ENCODE measurements at places on chromosomes 7 and 10. TPM values are rescaled to one million over a fixed set of nuclear protein-coding genes. Genes with fewer than 3 reads are reported as not detected.
A peak's percentile ranks its signal among the peaks of the same experiment; 100 is the strongest.

DNA sequence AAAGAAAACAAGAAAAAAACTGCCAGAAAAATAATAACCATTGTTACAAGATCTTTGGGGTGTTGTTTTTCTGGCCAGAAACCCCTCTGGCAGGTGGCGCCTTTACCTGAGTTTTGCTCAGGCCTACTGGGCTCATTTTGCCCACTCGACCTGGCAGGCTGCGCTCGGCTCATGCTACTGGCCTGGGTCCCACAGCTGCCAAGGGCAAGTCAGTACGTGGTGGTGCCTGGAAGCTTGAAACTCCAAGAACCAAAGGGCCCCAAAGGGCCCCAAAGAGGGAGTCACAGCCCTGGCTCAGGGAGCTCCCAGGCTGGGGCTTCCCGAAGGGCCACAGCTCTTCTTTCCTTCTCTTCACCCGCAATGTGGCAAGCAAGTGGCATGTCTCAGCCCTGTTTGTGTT lies 42.7 kb downstream of the CACUL1 start:
- no peak for DNase-seq

DNA sequence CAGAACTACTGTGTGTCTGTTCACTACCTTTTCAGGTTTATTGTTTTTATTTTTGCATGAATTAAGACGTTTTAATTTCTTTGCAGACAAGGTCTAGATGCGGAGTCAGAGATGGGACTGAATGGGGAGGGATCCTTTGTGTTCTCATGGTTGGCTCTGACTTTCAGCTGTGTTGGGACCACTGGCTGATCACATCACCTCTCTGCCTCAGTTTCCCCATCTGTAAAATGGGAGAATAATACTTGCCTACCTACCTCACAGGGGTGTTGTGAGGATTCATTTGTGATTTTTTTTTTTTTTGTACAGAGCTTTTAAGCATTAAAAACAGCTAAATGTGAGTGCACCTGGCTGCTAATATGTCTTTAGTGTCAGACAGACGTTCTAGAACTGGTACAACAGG lies 34.4 kb downstream of the PRF1 start:
- no peak for DNase-seq

OPALIN gene
- not detected for total RNA-seq

GPR37 gene
- 1.3 TPM for total RNA-seq

- no peak for DNase-seq
These were observed 36.0 kb downstream of the CARD11 start for GRCh38 chr7:3007696-3008095.

- peak; percentile 75 for DNase-seq
These were observed 130.1 kb upstream of the INHBA start for GRCh38 chr7:41832941-41833340.

GJD4 gene
- total RNA-seq = not detected

DNA sequence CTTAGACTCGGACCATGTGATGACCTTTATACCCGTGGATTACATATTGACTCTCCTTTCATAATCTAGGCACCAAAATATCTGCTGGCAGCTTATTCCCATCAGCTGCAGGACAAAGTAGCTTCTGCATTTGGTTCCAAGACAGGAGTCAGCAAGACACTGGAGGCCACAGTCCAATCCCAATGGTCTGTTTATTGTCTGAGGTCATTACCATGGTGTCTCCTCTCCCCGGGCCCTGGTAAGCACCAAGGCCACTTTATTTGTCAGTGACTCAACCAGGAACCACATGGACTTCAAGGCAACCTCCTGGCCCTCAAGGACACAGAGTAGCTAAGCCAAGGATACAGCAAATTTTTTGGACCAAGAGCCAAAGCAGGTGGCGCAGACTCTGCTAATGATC lies 36.1 kb downstream of the KCNMA1 start:
- DNase-seq = no peak

FGL2 gene
- not detected for total RNA-seq

- no peak for DNase-seq
These were observed 119.8 kb downstream of the EGFR start for GRCh38 chr7:55138663-55139062.

TIAL1 gene
- total RNA-seq = 52.4 TPM

ZNF804B gene
- not detected for total RNA-seq

ATP5F1C gene
- total RNA-seq = 718 TPM

LBX1 gene
- 1.1 TPM for total RNA-seq

- DNase-seq = peak; percentile 6
These were observed 258.0 kb upstream of the PRKCQ start for GRCh38 chr10:6838118-6838517.

PFKFB3 gene
- 16.5 TPM for total RNA-seq

KCNIP2 gene
- 2.8 TPM for total RNA-seq

TCAF1 gene
- total RNA-seq = 63.2 TPM

GRCh38 chr7:16268821-16269768 lies 152.2 kb downstream of the CRPPA start:
- peak; percentile 91 for DNase-seq

- no peak for DNase-seq
These were observed 712.1 kb upstream of the NRP1 start for GRCh38 chr10:34046506-34047034.

GRCh38 chr7:104208421-104208780 lies 588 bp upstream of the ORC5 start:
- DNase-seq = no peak

DNA sequence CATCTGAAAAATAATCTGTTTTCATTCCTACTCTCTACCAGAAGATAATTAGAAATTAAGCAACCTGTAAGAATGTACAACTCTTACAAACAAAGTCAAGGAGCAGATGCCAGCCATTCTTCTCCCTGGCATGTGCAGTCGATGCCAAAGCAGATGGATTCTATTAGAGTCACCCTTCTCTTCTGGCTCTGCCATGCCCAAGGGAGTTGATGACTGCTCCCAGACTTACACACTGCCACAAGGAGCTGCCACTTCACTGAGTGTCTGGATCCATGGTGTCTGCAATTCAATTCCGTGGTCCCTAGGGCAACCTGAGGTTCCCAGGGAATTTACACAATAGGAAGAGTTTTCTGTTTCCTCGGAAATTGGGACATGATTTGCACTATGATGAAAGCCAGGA lies 89.1 kb upstream of the IFRD1 start:
- DNase-seq = no peak

MCM10 gene
- total RNA-seq = 33.6 TPM

Measured in A172 (cell line).